Mesenteric fat pad (tissue), 1 donor: ENCODE measurements at places on chromosomes 1 and 21.

GRCh38 chr21:45364468-45365185, 40.3 kb upstream of the COL18A1 start:
- DNase-seq, result no peak

DNA sequence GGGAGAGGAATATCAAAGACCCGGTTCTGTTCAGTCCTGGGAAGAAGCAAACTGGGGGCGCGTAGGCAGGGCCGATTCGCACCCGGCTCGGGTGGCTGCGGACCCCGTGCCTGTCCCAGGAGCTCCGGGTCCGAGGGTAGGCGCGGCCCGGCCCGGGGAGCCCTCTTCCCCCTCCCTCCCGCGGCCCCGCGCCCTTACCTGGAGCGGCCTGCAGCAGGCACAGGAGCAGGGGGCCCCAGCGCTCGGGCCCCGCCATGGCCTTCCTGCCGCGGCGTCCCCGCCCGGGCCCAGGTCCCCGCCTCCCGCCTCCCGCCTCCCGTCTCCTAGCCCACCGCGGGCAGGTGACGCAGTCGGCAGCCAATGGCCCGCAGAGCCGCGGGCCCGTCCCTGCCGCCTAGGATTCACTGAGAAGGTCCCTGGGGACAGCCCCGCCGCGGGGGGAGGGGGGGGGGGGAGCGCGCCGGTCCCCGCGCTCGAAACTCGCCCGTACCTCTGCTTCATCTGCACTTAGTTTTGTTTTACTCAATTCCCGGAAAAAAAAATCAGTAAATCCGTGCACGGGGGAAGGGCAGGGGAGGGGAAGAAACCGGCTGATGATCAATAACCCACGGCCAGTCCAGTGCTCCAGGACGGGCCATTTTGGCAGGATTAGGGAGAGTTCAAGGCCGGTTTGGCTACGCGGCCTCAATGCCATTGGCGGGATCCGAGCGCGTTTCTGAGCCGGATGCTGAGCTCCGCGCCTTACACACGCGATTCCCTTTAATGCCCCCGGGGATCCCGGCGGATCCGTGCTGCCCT, at the start of gene IFNLR1:
TSS of gene IFNLR1 (minus strand) at position 297 of the 798 bp plus-strand sequence. CDS start at position 256, 41 bp downstream.
- DNase-seq, result no peak

DNA sequence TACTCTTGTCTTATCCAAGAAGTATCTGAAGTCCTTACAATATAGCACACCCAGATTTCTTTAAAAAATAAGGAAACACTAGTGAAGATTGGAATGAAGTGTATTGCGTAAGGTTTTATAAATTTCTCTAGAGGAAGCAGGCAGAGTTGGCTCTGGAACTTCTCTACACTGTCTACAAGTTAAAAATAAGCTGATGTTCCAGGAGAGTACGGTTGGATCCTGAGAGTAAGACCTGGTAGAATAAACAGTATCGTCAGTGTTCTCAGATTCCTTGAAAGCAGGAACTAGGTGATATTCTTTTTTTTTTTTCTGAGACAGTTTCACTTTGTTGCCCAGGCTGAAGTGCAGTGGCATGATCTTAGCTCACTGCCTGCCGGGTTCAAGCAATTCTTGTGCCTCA, 107.9 kb downstream of the USP25 start:
- no peak for DNase-seq

DNA sequence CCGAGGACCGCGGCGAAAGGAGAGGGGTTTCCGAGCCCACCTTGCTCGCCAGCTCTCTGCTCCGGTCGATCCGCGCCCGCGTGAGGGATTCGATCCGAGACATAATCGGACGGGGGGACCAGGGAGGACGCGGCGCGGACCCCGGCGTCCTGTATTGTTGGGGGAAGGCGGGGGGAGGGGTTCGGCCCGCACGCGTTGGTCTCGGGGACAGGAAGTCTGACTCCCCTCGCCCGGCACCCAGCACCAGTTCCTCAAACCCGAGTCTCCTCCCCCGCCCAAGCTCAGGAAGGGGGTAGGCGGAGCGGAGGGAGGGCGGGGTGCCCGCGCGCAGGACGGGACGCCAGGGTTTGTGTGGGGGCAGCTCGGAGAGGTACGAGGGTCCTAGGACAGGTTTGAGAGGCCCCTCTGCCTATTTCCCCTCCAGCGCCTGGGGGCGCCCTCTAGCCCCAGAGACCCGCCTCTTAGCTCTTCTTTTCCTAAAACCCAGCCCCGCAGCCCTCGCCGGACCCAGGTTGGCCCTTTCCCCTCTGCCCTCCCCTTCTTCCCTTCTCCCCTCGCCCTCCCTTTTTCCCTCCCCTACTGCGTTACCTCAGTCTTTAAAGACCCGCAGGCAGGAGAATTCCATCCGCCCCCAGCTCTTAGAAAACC, at the start of gene ARHGEF2:
TSS of gene ARHGEF2 (minus strand) at position 223 of the 648 bp plus-strand sequence. CDS start at position 103, 120 bp downstream.
- DNase-seq, result peak; percentile 93

GRCh38 chr1:94602316-94602715, 60.8 kb upstream of the F3 start:
- no peak for DNase-seq

- DNase-seq, result no peak
Measured at GRCh38 chr21:35048706-35049617, at the start of gene RUNX1. Gene RUNX1 (minus strand): TSS chr21:35049302.

GRCh38 chr1:198540580-198540979, at the start of gene ATP6V1G3:
Gene ATP6V1G3 (minus strand): TSS chr1:198540680. CDS start chr1:198540650, 30 bp downstream.
- DNase-seq, result no peak

DNA sequence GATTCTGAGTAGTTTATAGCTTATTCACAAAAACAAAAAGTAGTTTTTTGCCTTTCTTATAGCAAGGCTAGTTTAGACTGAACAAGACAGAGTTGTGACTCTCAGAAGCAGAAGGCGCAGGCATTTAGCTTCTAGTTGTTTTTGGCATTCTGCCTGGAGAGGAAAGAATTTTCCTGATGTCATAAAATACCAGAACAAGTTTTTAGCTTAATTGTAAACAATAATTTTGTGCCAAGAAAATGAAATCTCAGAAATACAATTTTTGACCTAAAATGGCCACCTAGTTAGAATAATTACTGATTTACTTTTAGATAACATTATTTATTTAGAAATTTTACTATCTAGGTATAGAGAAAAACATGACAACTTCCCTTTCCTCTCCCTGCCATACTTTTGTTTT, 1.0 kb downstream of the DNAJB4 start:
- no peak for DNase-seq

DNA sequence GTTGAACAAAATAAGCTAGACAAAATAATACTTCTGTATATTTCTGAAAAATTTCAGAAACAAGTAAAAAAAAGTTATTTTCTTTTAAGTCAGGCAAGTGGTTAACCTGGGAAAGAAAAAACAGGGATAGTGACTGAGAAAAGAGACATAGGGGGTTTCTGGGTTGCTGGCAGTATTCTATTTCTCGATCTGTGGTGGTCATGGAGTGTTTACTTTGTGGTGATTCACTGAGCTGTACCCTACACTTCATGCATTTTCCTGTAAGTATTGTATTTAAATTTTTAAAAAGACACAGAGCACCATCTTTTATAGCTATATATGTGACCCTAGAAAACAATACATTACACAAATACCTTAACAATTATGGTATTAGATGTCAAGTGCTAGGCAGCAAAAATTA, 58.2 kb downstream of the ZNF644 start:
- no peak for DNase-seq

DNA sequence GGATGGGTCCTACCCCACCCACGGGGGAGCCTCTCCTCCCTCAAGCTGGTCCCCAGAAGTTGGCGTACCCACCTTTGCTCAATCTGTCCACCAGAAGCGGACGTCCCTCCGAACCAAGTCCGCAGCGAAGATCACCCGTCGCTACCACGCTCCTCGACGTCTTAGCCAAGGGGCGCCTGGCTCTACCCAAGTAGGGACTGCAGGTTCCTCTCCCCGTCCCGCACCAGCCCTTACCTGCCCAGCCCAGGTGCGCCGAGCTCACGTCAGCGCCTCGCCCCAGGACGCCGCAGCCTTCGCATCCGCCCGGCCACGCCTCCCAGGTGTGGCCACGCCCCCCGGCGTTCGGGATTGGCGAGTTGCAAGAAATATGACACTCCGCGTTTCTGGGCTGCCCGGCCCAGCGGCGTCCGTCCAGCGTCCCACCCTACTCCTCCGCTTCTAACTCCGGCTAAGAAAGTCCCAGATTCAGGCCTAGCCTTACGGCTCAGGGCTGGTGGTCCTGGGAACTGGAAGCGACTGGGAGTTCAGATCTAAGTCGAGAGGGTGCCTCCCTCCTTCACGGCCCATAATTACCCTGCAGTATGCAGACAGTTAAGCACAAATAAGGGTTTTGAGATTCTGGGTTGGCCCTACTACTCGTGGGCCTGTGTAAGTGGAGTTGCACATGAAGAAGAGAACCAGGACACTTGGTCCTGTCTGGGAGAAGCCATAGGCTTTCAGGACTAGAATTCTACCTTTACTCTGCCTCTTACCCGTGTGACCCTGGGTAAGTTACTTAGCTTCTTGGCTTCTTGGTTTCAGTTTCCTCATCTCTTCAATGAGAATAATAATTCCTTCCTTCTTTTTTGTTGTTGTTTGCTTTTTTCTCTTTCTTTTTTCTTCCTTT, at the start of gene IRF6:
TSS of gene IRF6 (minus strand) at position 268 of the 886 bp plus-strand sequence. CDS start 4,729 bp downstream, outside the sequence.
- DNase-seq, result peak; percentile 94

DNA sequence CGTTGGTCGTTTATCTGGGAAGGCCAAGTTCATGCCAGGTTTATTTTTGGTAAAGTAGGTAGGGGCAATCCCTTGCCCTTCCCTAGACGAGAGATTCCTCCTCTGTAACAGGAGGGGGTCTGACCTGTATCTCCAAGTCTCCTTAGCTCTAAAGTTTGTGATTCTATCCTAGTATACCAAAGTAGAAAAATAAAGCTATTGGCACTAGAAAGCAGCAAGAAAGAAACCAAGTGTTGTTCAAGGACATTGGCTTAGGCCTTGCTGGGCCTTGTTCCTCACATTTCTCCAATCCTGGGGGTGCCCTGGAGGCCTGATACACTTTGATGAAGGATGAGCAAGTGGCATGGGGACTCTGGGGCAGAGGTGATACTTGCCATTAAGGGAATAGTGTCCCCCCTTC, 814 bp downstream of the MTARC2 start:
- no peak for DNase-seq

DNA sequence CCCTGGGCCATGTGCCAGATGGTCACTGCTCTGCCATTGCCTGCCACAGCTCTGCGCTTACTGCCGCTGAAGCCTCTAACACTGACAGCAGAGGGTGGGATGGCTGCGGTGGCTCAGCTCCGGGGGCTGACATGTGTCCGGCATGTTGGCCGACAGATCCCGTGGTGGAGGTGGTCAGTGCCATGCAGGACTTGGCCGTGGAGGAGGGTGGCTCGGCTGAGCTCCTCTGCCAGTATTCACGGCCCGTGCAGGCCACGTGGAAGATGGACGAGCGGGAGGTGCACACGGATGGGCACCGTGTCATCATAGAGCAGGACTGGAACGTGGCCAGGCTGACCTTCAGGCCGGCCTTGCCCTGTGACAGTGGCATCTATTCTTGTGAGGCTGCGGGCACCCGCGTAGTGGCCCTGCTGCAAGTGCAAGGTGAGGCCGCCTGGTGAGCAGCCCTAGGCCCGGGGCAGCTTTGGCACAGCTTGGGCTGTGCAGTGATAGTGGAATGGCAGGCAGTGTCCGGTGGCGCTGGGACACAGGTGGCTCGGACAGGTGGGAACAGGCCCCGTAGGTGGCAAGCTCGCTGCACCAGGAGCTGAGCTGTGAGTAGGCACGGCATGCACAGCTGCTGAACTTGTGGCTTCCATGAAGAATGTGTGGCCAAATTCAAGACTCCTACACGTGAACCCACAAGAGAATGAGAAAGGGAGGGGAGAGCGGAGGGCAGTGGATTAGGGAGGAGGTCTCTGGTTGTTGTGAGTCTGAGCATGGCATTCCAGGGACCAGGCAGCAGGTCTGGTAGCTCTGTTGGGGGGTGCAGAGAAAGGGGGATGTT, 91.8 kb downstream of the TRIM11 start:
- peak; percentile 86 for DNase-seq

- DNase-seq, result no peak
Measured at GRCh38 chr21:36603221-36603620, 95.7 kb upstream of the SIM2 start.

DNA sequence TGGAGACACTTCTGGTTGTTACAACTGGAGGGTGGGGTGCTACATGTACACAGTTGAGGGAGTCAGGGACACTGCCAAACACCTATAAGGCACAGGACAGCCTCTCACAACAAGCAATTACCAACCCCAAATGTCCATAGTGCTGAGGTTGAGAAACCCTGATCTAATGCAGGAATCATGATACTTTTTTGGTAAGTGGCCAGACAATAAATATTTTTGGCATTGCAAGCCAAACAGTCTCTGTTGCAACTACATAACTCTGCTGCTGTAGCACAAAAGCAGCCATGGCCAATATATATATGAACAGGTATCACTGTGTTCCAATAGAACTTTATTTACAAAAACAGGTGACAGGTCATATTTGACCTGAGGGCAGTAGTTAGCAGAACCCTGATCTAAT, 177.5 kb downstream of the ASTN1 start:
- no peak for DNase-seq

- peak; percentile 60 for DNase-seq
Measured at GRCh38 chr21:44718571-44718970, 7.2 kb upstream of the TSPEAR start.

- DNase-seq, result no peak
Measured at GRCh38 chr1:101198842-101199636, 37.8 kb upstream of the S1PR1 start.

- no peak for DNase-seq
Measured at GRCh38 chr1:194846488-194846887, 1660.1 kb upstream of the B3GALT2 start.

- no peak for DNase-seq
Measured at GRCh38 chr1:230153641-230154296, 86.7 kb downstream of the GALNT2 start.

DNA sequence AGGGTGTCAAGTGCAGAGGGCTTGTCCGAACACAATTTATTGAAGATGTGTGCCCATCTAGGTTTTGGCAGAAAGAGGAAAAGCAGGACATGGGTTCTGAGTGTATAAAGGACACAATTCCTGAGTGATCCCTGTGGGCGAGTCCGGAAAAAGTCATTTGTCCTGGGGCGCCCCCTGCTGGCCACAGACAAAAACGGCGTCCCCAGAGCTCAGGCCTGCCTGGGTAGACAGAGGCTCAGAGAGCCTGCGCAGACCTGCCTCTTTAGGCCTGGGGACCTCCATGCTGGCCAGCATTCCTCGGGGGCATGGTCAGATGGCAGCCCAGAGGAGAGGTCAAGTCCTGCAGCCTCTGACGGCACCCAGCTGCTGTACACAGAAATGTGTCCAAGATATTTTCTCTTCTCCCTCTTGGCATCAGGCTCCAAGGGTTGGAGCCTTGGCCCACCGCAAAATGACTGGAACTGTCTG, 65.5 kb upstream of the LRP8 start:
- no peak for DNase-seq

GRCh38 chr1:61183471-61184039, 101.2 kb downstream of the NFIA start:
- no peak for DNase-seq

DNA sequence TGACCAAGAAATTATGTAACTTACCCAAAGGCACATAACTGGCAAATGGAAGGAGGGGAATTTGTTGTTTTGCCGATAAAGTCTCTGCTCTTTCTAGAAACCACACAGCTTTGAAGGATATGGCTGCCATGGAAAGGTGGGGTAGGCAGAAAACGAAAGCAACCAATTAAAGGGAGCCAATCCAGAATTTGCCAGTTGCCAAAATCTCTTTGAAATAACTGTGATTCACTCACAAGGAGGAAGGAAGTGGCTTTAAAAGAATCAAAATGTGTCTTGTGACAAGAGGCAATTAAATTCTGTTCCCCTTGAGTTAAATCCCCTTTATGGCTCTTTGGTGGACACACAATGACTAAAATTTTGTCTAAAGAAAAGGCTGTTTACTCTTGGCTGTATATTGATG, 61.2 kb upstream of the CCDC190 start:
- no peak for DNase-seq
